ENCODE measurements at places on chromosomes 12 and 14.

DNA sequence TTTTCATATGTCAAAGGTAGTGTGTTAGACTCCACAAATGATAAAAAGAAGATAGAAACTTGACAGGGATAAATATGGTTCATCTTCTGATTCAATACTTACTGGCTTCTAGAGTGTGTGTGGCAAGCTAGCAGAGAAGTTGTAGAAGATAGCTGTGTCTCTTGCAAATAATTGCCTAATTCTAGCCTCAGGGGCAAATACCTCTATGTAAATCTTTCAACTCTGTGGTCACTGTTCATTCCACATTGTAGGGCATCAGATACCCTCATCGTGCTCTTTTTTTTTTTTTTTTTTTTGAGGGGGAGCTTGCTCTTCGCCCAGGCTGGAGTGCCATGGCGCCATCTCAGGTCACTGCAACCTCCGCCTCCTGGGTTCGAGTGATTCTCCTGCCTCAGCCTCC, 1.7 kb downstream of the OLR1 start:
- DNase-seq = no peak

- no peak for DNase-seq
Measured at GRCh38 chr14:22190411-22191191, 398.4 kb downstream of the DAD1 start.

DNA sequence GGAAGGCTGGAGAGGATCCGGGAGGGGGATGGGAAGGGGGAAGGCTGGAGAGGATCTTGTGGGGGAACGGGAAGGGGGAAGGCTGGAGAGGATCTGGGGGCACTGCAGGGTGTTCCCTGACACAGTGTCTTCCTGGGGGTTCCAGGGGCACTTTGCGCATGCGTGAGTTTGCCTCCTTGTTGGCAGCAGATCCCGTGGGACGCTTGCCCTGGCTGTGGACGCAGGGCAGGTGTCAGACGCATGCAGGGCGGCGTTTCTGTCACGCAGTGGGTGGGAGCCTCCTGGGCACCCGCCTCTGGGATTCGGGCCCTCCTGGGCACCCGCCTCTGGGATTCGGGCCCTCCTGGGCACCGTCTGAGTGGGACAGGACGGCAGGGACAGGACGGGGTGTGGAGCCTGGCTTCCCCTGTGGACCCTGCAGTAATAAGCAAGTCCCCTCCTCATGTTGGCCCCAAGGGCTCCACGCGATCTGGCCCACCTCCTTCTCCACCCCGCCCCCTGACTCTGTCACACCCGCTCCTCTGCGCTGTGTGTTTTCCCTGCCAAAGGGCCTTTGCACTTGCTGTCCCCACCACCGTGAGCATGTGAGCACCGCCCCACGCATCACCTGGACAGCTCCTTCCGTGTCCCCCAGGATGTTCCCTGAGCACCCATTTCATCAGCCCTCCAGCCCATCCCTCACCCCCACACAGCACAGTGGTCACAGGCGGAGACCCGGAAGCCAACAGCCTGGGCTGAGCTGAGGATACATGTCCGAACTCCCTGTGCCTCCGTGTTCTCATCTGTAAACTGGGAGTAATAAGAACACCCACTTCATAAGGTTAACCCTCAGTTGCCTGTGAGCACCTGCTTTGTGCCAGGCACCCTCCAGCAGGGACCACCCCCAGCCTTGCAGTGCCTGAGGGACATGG, 4.4 kb downstream of the MMP17 start:
- DNase-seq = no peak

DNA sequence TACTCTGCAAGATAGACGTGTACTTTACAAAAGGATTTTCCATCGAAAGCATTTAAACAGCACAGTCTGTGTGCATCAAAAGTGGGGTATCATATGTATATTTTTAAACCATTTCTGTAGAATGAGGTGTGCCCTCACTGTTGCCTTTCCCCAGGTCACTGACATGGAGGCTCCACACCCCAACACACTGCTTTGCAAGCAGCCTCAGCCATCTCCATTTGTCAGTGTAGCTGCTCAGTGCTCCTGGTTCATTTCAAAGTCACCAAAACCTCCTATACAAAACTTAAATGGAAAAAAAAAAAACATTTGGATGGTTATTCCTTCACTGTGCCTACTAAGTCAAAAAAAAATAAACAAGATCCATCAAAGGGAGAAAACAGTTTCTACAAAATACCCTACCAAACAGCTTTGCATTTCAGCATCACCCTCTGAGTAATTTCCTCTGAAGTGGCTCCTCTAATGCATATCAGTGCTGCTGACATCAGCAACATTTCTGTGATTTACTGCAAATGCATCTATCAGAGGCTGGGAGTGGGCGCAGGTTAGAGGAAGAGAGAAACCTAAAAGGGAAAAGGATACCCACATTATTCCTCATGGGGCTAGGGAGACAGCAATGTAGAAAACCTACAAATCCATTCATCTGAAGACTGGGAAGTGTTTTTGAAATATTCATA, 46.0 kb downstream of the KCNK10 start:
- no peak for DNase-seq

GRCh38 chr14:75537071-75537470, 14.8 kb downstream of the BATF start:
- DNase-seq = no peak

DNA sequence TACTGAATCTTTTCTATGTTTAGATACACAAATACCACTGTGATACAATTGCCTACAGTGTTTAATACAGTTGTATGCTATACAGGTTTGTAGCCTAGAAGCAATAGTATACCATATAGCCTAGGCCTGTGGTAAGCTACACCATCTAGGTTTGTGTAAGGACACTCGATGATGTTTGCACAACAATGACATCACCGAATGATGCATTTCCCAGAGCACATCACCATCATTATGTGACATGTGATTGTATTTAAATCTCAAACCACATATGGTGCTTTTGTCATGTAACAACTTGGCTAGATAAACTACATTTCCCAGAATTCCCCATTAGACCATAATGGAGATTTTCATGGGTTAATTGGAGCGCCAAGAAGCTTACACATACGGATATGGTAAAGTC, 128.4 kb upstream of the CPNE8 start:
- no peak for DNase-seq

- DNase-seq = no peak
Measured at GRCh38 chr14:51000566-51000965, 56.3 kb upstream of the PYGL start.

GRCh38 chr14:68779761-68780323, 13.0 kb downstream of the ZFP36L1 start:
- no peak for DNase-seq

DNA sequence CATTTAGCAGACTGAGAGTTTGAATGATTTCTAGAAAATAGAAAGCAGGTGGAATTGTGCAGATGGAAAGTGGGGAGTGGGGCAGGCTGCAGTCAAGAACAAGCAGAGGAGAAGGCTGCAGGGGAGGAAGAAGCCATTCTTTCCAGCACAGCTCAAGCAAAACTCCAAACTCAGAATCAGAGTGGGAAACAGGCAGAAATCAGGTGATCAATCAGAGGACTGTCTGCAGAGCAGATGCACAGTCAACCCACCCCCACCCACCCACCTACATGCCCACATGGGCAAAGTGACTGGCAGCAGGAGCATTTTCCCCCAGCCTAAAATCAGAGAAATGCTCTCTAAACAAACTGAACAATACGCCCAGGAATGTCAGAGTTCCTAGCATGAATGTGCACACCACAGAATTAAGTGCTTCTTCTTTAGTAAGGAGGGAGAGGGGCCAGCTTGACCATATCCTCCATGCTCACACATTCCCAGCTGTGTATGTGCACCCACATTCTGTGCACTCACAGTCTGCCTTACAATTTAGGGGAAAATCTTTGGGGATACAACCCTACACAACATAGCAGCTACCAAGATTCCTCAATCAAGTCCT, 194.1 kb upstream of the PLEKHA5 start:
- no peak for DNase-seq

DNA sequence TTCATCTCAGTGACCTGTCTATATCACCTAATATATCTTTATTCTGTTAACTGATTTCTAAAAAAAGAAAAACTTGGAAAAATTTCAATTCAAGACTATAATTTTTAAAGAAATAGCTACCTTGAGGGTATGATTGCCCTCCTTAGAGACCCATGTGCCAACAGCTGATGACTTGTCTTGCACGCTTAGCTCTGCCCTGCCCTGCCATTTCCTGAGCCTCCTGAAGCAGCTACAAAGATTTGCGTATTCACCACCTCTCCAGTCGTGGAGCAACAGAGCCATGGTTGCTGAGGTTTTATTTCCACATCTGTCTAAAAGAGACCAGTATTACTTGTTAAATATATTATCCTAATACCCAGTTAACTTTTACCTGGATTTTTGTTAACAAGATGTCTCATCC, 91.7 kb upstream of the ATF1 start:
- DNase-seq = no peak

GRCh38 chr12:45148006-45148405, 67.9 kb upstream of the ANO6 start:
- DNase-seq = no peak

- no peak for DNase-seq
Measured at GRCh38 chr12:33628087-33628486, 188.5 kb upstream of the SYT10 start.

DNA sequence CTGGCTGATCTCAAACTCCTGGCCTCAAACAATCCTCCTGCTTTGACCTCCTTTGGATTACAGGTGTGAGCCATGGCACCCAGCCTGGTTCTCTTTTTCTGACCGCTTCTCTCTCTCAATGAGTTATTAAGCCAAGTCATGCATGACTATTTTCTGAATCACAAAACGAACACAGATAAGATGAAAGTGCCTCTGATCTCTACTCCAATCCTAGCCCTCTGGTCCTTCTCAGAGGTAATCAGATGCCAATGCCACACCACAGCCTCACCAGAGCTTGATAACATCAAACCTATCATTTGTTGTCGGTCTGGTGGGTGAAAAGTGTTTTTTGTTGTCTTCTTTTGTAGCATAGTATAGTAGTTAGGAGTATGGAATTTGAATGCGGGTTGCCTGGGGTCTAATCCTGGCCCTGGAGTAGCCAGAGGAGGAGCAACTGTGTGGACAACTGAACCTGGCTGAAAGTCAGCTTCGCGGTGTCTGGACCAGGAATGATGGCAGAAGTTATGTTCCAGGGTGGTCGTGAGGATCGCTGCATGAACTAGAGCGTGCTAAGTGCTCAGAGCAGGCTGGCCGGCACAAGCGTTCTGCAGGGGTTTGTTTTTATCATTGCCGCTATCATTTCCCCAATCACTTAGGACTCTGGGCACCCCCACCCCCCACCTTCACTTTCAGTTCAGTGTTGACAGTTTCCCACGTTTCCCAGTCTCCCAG, 77.9 kb downstream of the SPRING1 start:
- no peak for DNase-seq

GRCh38 chr12:53807322-53807860, 55.6 kb upstream of the CISTR start:
- no peak for DNase-seq

DNA sequence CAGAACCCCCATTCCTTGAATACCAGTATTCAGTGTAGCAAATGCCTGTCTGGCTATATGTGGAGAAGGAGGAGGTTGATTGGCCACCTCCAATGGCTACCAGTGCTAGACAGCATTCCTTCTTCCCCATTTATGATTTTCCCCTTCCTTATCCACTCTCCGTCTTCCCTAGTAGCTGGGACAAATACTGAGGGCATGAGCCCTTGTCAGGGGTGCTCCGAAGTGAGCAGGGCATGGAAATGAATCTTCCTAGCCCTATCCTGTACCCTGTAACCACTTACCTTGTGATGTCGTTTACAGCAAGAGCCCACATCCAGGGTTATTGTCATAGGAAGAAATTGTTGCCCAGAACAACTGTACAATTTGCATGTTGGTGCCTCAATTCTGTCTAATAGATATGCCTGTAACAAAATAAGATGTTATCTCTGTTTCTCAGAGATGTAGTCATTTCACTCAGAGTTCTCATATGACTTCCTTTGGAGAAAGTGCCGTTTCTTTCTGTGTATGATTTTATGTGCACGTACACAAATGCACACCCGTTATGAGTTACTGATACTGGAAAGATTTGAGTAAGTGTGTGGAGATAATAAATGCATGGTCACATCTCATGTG, 423.7 kb downstream of the EGLN3 start:
- DNase-seq = no peak

GRCh38 chr12:57952766-57953165, 11.4 kb downstream of the ATP23 start:
- DNase-seq = no peak

DNA sequence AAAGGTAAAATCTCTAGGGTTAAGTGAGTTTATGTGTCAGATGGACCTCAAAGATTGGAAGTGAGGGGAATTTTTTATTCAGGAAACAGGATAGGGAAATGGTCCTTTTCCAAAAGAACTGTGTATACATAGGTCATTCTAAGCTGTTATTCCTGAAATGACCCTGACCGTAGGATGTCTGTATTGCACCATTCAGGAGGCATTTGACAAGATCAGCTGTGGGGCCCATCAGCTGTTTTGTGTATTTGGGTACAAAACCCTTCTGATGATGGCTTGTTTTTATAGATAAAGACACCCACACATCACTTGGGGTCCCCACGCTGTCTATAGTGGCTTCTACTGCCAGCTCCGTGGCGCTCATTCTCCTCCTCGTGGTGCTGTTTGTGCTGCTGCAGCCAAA, 62.6 kb upstream of the SRSF5 start:
- no peak for DNase-seq

Measured in naive B cell (primary cell).